ENCODE measurements at places on chromosomes 4 and X. TPM values are rescaled to one million over a fixed set of nuclear protein-coding genes. Genes with fewer than 3 reads are reported as not detected.
A peak's percentile ranks its signal among the peaks of the same experiment; 100 is the strongest.

GRCh38 chr4:14345356-14345775, 656.9 kb upstream of the CPEB2 start:
- no peaks in the 10 kb centered on the region for H3K36me3 ChIP-seq
- no peak for DNase-seq
- no peaks in the 10 kb centered on the region for H3K4me1 ChIP-seq
- H3K27me3 ChIP-seq = no peaks in the 10 kb centered on the region
- H3K27ac ChIP-seq = no peak overlapping the region
- no peak overlapping the region for H3K4me3 ChIP-seq

GRCh38 chrX:129347291-129347690, 176.0 kb downstream of the SMARCA1 start:
- H3K4me1 ChIP-seq = no peaks in the 10 kb centered on the region
- H3K4me3 ChIP-seq = no peak overlapping the region
- no peak overlapping the region for H3K27ac ChIP-seq
- H3K27me3 ChIP-seq = no peaks in the 10 kb centered on the region
- H3K36me3 ChIP-seq = no peaks in the 10 kb centered on the region
- DNase-seq = no peak

The TCEAL7 gene
- 7.7 TPM for polyA plus RNA-seq

GRCh38 chr4:52038103-52038912, at the start of gene SGCB:
Gene SGCB, minus strand, starts transcription at chr4:52038299. Its CDS starts 40 bp downstream, at chr4:52038259.
- no peaks in the 10 kb centered on the region for H3K27me3 ChIP-seq
- DNase-seq = peak; percentile 83
- peak within 1 kb of the TSS; percentile 38 for H3K27ac ChIP-seq
- peak within 1 kb of the TSS; percentile 84 for H3K4me3 ChIP-seq

DNA sequence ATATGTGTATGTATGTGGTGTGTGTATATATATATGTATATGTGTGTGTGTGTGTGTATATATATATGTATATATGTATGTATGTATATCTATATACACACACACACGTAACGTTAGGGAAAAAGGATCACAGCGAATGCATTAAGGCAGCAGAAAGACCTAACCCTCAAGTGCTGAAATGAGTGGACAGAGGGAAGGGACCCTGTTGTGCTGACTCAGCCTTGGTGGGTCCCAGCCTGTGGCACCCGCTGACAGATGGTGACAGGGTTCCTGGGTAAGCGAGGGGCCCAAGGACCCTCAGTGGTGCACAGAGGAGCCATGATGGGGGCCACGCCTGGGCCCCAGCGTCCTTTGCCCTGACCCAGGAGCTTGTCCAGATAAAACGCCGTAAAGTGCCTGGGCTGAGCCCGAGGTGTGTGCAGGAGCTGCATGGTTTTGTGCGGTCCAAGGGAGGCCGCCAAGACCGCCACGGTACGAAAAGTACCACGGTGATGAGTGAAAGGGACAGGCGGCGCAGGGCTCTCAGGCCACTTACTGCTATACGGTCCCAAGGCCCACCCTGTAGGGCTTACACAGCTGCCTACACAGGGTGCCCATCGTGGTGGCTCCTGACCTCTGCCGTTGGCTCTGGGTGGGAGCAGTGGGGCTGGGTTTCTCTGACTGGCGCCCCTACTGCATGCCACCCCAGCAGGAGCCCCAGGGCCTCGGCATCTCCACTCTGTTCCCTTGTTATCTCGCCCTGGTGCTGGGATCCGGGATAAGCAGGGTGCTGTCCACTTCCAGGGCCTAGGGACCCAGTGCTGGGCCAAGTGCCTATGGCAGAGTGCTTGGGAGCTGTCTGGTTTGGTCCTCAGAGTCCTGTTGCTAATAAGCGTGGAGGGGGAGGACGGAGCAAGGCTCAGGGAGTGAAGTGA, 10.0 kb downstream of the SH3BP2 start:
- H3K4me3 ChIP-seq = no peak overlapping the region
- H3K27me3 ChIP-seq = no peaks in the 10 kb centered on the region
- H3K4me1 ChIP-seq = peaks cover 46% of the 10 kb centered on the region
- H3K36me3 ChIP-seq = no peaks in the 10 kb centered on the region

The KIT gene
- 7.7 TPM for polyA plus RNA-seq

The PKD2 gene
- 21.2 TPM for polyA plus RNA-seq

GRCh38 chrX:68808686-68809357, 20.0 kb upstream of the EFNB1 start:
- DNase-seq = no peak
- H3K27ac ChIP-seq = no peak overlapping the region
- no peak overlapping the region for H3K4me3 ChIP-seq
- no peaks in the 10 kb centered on the region for H3K27me3 ChIP-seq

DNA sequence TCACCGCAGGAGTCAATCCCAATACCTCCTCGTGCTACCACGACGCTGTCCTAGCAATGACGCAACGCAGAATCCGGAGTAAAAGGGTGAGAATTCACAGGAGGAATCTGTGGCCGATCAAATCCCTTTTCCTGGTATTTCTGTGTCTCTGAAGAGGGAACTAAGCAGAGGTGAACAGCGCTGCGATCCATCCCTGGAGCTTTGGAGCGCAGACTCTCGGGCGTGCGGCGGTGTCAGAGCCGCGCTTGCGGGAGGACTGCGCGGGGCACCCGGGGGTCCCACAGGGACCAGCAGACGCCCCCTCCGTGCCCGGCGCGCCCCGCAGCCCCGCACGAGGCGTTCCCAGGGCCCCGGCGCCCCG, 17.2 kb upstream of the ZNF718 start:
- H3K4me1 ChIP-seq = no peaks in the 10 kb centered on the region
- H3K27ac ChIP-seq = no peak overlapping the region
- no peak overlapping the region for H3K4me3 ChIP-seq
- peaks cover 28% of the 10 kb centered on the region for H3K27me3 ChIP-seq

DNA sequence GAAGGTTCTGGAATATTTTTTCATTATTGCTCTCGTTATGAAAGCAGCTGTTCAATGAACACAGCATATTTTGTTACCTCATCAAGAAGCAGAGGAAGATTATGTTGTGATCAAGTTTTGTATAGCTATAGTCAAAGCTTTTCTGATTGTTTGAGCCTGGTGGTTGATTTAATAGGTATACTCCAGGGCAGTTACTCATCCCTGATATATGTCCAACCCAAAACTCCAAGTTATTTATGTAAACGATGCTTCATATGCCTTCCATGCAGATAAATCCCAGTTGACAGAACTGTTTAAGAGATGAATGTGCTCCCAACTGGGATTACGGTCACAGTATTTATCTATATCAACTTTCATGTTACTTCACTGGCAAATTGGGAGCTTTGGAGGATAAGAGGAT, 19.1 kb downstream of the NAA11 start:
- H3K27me3 ChIP-seq = no peaks in the 10 kb centered on the region
- H3K36me3 ChIP-seq = no peaks in the 10 kb centered on the region
- no peaks in the 10 kb centered on the region for H3K4me1 ChIP-seq
- no peak overlapping the region for H3K27ac ChIP-seq

- H3K4me3 ChIP-seq = no peak overlapping the region
- no peaks in the 10 kb centered on the region for H3K27me3 ChIP-seq
- H3K36me3 ChIP-seq = no peaks in the 10 kb centered on the region
Measured at GRCh38 chr4:70120323-70120722, 33.7 kb upstream of the PRR27 start.

The MAGEA10 gene
- not detected for polyA plus RNA-seq

DNA sequence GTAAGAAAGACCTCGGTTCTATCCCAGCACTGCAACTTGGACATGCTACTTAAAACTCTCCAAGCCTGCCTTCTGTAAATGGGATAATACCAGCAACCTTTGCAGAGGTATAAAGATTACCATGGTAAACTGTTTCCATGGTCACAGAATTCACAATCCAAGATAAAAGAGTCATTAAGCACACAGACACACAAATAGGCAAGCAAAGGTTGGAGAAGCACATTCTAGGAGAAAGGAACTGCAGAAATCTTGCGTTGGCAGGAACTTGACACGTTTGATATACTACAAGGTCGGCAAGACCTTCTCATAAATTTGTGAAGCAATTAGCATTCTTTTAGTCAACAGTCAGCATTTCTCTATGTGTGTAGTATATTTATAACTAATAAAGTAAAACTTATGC, 12.3 kb upstream of the CHRNA9 start:
- no peak overlapping the region for H3K4me3 ChIP-seq
- no peak overlapping the region for H3K27ac ChIP-seq
- peaks cover 6% of the 10 kb centered on the region for H3K4me1 ChIP-seq
- DNase-seq = no peak

GRCh38 chr4:90071289-90072235, 55.6 kb upstream of the CCSER1 start:
- no peaks in the 10 kb centered on the region for H3K27me3 ChIP-seq
- no peak overlapping the region for H3K4me3 ChIP-seq
- no peak for DNase-seq
- no peak overlapping the region for H3K27ac ChIP-seq
- H3K36me3 ChIP-seq = no peaks in the 10 kb centered on the region

The RAB40AL gene
- not detected for polyA plus RNA-seq

- H3K4me3 ChIP-seq = no peak overlapping the region
- no peaks in the 10 kb centered on the region for H3K4me1 ChIP-seq
- H3K27me3 ChIP-seq = no peaks in the 10 kb centered on the region
- no peak for DNase-seq
Measured at GRCh38 chr4:140309124-140309870, 64.1 kb upstream of the SCOC start.

The CPLX1 gene
- 3.9 TPM for polyA plus RNA-seq

The TRIM60 gene
- polyA plus RNA-seq = not detected

- no peak overlapping the region for H3K4me3 ChIP-seq
- H3K27me3 ChIP-seq = no peaks in the 10 kb centered on the region
- H3K36me3 ChIP-seq = no peaks in the 10 kb centered on the region
- no peak overlapping the region for H3K27ac ChIP-seq
- DNase-seq = no peak
Measured at GRCh38 chr4:26075583-26075982, 161.6 kb downstream of the SMIM20 start.

DNA sequence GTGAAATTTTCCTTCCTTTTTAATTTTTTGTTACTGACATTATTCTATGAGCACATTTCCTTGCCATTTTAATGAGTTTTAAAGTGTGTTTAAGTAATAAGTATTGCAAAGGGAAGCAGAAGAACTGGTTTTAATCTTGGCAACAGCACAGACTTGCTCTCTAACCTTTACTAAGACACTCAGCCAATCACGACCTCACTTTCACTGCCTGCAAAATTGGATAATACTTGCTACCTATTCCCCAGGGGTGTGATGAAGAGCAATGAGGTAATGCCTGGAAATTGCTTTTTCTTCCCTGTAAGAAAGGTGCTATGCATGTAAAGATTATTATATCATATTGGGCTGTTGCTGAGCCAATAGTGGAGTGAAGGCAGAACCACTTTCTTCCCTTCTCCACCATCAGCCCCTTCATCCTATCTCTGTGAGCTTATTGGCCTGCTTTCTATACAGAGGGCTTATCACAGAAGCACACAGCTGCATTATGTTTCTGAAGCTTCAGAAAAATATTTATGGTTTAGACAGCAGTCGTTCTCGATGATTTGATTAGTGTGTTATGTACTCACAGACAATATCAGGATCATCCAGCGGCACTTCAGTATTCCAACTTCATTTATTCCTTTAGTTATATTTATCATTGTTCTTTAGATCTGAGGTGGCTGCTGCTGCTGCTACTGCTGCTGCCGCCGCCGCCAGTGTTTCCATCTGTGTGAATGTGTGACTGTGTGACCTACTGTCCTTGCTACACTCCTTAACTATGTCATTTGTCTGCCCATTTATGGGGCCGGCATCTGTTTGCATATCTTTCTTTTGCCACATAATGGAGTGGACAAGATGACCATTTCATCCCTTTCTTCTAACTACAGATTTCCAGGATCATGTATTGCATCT, 255.1 kb downstream of the C4orf33 start:
- DNase-seq = no peak
- no peaks in the 10 kb centered on the region for H3K36me3 ChIP-seq
- H3K4me3 ChIP-seq = no peak overlapping the region
- H3K27me3 ChIP-seq = no peaks in the 10 kb centered on the region

- H3K27me3 ChIP-seq = peaks cover 2% of the 10 kb centered on the region
- no peak for DNase-seq
- no peaks in the 10 kb centered on the region for H3K36me3 ChIP-seq
- H3K4me3 ChIP-seq = no peak overlapping the region
Measured at GRCh38 chrX:13334491-13334890, 14.6 kb upstream of the ATXN3L start.

DNA sequence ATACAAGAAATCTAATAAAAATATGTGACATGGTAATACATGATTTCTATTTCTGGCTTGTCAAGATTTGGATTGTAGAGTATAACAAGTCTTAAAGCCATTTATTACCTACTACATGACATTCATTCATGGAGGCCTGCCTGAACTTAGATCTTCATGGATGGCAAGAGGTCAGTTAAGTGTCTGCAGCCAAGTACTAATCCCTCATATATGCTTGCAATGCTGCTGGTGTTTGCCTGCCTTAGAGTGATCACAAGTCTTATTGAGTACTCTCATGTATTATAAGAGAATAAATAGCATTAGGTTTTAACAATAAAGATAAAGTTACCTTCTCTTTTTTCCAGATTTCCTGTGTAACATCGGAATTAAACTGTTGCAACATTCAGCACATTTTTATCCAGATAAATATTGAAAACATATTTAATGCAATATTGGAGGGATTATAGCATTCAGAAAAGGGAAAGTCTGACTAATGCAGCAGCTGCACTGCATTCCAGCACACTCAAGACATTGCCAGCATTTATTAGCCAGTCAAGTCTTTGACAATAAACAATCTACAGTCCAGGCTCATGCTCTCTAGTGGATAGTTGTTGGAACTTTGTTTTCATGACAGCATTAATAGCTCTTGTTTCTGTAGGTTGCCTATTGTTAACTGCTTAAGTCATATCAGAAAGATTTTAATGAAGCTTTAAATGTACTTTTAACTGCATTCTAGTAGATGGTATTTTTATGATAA, 737.1 kb downstream of the FAT4 start:
- no peaks in the 10 kb centered on the region for H3K4me1 ChIP-seq
- H3K36me3 ChIP-seq = no peaks in the 10 kb centered on the region
- H3K4me3 ChIP-seq = no peak overlapping the region
- H3K27me3 ChIP-seq = no peaks in the 10 kb centered on the region
- no peak overlapping the region for H3K27ac ChIP-seq
- peak; percentile 47 for DNase-seq

- H3K4me3 ChIP-seq = no peak overlapping the region
- H3K4me1 ChIP-seq = no peaks in the 10 kb centered on the region
- no peak overlapping the region for H3K27ac ChIP-seq
Measured at GRCh38 chrX:139297638-139298037, 232.9 kb upstream of the F9 start.

- no peaks in the 10 kb centered on the region for H3K4me1 ChIP-seq
- no peak for DNase-seq
- H3K4me3 ChIP-seq = no peak overlapping the region
Measured at GRCh38 chr4:157791236-157791635, 381.6 kb downstream of the GASK1B start.

DNA sequence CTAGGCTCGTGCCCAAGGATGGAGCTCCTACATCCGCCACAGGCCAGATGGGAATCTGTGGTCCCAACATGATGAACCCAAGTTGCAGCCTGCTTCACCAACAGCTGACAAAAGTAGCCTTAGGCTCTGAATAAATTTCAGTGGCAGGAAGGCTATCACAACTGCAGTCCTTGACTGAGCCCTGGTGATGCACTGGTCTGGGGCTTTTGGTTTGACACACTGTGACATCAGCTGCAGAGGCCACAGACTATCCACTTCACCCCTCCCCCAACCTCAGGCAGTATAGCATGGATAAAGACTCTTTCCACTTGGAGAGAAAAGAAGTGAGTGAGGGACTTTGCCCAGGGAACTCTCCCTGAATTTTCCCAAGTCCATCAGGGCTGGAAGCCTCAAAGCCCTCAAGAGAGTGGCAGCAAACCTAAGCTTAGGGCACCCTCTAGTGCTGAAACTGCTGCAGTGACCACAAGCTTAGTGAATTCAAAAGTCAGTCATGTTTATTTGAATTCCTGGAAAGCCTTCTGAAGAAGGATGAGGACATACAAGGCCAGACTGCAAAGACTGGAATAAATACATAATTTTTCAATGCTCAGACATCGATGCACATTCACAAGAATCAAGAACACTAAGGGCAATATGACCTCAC, 135.0 kb upstream of the TENT5D start:
- peak; percentile 64 for DNase-seq
- H3K27ac ChIP-seq = no peak overlapping the region
- no peak overlapping the region for H3K4me3 ChIP-seq
- no peaks in the 10 kb centered on the region for H3K27me3 ChIP-seq

Measured in kidney (tissue), 22 donors.